ENCODE measurements at places on chromosomes 11 and 22.

DNA sequence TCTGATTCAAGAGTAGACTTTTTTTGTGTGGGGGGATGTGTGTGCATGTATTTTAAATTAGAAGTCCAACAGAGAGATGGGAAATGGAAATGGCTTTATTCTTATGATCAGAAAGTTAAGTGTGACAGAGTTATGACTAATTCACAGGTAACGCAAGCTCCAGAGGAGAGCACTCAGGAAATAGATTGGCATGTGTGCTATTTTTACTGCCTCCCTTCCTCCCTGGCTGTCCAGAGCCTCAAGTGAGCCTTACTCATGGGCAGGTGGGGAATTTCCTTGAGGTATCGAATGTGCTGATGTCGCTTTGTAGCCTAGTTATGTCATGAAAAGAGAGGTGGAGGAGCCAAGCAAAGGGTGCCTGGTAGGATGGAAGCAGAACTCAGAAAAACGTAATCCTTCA is 70.3 kb upstream of the BDNF start:
- DNase-seq = no peak

- DNase-seq = no peak
Measured at GRCh38 chr11:27194976-27195375, 154.4 kb downstream of the BBOX1 start.

DNA sequence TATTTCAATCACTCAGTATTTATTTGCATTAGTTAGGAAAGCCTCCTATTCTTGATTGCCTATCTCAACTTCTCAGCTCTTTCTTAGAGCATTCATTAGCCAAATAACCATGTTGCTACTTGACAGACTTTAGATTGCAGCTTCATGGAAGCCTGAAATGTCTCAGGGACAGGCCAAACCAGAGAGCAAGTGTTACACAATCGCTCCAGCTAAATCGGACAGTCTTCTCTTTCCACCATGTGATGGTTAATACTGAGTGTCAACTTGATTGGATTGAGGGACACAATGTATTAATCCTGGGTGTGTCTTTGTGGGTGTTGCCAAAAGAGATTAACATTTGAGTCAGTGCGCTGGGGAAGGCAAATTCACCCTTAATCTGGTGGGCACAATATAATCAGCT is 106.5 kb upstream of the DRD2 start:
- no peak for DNase-seq

- no peak for DNase-seq
Measured at GRCh38 chr22:45455621-45456020, 42.1 kb downstream of the RIBC2 start.

DNA sequence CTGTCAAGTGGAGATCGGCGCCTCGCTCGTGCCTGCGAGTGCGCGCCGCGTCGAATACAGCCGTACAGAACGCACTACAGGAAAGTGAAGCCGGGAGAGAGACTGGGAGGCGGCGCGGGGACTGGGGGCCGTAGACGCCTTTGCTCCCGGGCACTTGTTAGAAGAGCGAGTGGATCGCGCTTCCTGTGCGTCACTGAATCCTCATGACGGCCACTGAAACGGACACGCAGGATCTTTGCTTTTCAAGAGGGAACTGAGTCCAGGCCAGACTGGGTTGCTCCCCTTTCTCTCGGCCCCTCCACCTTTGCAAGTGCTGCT is 314 bp downstream of the RIC8A start:
- DNase-seq = no peak

DNA sequence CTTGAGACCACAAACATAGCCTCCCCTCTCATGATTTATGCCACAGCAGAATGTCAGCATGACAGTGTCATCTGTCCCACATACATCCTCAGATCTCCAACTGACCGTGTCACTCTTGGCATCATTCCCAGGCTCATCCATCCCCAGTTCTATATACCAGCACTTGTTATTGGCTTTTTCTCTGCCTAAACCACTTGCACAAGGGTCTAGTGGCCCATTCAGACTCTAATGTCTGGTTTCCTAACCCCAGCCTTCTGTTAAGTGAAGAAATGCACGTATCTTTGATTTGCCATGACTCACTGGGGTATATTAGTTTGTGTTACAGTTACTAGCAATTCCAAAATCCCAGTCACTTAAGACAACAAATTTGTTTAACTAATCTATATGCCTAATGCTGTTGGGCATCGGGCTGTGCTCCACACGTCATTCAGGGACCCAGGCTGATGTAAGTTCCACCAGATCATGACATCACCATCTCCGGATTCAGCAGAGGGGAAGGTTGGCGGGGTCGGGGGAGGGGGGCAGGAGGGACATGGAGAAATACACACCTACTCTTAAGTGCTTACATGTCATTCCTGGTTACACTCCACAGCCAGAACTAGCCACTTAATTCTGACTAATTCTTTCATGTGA is 517.4 kb downstream of the BUD13 start:
- DNase-seq = no peak
